ENCODE measurements at places on chromosomes 11 and 22.

- DNase-seq = no peak
Observed at GRCh38 chr11:2924821-2925675, 4.2 kb downstream of the PHLDA2 start.

DNA sequence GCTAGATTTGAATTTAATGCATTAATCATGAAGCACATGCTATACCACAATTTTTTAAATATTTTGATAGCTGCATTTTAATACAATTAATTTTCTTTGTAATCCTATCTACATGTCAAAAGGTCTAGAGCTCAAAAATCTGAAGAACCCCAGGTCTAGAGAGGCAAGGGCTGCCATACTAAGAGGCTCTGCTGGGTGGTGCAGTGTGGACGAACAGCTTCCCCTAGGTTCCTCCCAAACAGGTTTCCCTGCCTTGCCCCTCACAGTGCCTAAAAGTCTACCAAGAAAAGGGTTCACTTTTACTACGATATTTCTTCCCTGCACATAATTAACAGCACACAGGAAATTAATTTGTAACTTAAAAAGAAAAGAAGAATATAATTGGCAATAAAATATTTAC lies 681.1 kb downstream of the OPCML start:
- DNase-seq = no peak

GRCh38 chr11:76621868-76622267 lies 48.7 kb downstream of the LRRC32 start:
- no peak for DNase-seq

- DNase-seq = no peak
Observed at GRCh38 chr11:33737362-33737821, 1.2 kb upstream of the CD59 start.

GRCh38 chr22:43442386-43443151 lies 30.8 kb downstream of the MPPED1 start:
- DNase-seq = no peak

DNA sequence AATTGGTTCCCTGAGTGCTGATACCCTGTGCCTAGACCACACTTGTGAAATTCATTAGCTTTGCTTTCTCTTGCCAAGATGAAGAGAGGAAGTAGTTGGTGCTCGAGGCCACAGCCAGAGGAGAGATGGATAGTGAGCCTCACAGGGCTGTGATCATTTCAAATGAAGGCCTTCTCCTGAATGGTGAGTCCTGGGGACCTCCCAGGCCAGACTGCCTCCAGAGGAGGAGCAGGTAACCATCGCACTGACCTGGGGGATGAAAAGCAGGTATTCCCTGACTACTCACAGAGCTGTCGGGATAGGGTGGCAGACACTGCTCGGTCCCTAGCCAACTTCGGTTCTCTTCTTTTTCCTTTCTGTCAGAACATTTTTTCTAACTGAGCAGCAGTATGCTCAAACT lies 4.8 kb upstream of the FXYD6 start:
- DNase-seq = no peak

- DNase-seq = no peak
Observed at GRCh38 chr22:42114721-42115120, 15.9 kb downstream of the CYP2D6 start.

GRCh38 chr11:43992834-43993637 lies 50.6 kb downstream of the C11orf96 start:
- no peak for DNase-seq

GRCh38 chr11:7927635-7928034 lies 3.4 kb downstream of the OR10A6 start:
- DNase-seq = no peak

DNA sequence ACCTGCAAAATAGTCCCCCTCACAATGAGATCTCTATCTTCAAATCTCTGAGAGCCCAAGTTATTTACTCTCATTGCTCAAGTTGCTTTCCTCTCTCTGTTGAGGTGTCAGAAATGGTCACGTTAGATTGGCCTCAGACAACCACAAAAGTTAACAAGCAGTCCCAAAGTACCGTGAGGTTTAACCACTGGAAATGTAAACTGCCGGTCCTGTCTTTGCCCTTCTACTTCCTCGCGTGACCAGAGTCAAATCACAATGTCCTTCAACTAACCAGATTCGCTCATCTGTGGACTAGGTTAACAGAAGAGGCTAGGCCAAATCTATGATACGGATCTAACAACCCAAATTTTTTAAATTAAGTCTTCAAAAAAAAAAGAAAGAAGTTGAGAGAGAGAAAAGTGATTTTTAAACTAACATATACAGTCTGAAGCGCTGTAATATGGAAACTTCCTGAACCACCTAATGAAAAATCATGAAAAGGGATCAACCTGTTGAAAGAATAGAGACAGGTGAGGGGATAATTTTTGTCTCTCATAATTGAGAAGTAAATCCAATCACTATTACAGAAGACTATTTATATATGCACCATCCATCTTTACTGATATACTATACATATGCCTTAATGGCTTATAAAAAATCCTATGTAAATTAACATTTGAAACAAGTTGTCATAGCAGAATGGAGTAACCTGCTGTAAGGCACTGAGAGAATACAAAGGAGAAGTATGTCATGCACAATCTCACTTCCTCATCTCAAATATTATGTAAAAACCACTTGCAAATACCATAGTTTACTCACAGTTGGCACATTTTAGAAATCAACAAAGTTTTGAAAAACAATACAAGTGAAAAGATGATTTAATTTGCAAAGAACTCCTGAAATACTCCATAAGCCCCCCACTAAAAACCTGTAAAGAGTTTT lies 3.3 kb upstream of the JAML start:
- DNase-seq = no peak

DNA sequence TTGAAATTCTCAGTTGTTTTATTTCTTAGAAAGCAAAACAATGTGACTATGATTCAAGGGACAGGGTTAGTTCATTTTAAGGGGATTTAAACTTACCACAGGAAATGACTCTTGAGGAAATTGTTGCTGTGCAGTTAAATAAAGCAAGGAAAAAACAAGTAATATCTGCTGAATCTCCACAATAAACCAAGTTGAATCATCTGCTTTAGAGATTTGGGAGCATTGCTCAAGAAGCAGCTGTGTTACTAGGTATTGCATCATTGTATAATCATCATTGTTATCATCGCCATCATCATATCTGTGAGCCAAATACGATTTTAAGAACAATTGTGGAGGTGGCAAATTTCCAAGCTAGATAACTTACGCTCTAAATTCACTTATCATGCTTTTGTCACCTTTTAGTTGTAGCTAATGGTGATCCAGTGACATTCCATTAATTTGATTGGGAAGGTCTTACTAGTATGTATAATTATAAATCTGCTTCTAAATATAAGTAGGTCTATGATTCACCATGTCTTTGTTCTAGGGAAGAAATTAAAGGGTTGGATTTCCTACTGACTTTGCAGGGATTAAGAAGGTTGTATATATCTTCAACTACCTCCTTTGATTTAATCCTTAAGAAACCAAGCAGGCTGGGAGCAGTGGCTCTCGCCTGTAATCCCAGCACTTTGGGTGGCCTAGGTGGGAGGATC lies 19.9 kb downstream of the MMP10 start:
- no peak for DNase-seq

- DNase-seq = no peak
Observed at GRCh38 chr11:21723678-21724077, 469.2 kb upstream of the ANO5 start.

- DNase-seq = no peak
Observed at GRCh38 chr11:8318536-8318935, 54.9 kb upstream of the LMO1 start.

GRCh38 chr11:79431535-79431934 lies 9.3 kb downstream of the TENM4 start:
- DNase-seq = no peak

DNA sequence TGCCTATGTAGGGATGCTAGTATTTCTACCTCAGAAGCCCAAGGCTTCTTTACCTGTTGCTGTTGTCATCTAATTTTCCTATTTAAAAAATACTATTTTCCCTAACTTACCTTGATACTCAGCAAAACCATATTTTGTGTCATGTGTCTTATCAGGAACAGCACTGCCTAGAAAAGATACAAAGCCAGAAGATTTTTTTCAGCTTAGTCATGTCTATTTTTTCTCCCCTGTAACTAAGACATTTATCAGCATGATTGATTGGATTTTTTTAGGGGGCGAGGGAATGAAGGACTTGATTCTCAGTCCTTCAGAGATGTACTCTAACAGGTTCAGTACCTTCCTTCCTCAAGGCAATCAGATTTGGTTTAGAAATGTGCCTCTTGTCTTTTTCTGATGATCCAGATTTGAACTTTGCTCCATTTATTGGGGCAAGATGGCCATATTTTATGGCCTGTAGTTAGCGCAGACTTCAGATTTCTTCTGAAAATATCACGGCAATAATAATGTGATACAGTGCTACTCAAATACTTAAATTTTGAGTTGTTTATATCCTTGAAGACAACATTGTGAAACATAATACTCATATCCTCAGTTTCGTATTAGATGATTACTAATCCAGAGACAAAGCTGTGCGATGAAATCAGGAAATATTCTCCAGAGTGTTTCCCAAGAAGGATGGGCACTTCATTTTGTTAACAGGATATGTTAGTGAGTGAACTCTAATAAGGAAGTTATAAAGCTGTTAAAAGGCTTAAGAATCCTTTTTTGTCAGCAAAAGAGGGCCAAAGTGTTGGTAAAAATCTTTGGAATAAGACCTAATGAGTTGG lies 3.8 kb upstream of the PIK3IP1 start:
- DNase-seq = no peak

- DNase-seq = no peak
Observed at GRCh38 chr11:71428861-71429435, 19.2 kb downstream of the DHCR7 start.

DNA sequence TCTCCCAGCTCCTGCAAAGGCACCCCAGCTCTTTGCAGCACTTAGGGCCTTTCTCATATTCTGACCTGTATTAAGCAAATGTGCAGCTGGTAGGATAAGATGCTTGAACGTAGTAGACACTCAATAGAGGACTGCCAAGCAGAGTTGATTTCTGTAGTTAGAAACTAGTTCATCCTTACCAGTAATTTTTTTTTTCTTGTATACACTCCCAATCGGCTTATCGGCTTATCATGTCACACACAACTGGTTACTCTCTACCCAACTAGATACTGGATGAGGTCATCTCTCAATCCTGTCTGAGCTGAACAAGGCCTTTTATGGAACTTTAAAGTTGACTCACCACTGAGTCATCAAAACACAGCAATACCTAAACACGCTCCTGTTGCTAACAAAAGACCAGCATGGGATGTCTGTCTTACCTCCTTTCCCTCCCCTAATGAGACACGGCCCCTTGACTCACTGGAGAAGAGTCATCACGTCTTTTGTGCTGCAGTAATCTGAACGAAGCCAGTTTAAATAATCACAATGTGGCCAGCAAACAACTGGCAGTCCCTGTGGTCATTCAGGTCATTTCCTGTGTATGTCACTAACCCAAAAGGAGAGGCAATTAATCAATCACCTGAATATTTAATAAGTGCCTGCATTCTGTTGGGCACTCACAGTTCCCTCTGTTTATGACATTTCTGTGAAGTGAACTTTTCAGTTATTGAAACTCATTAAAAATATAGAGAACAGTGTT lies 7.5 kb upstream of the WEE1 start:
- peak; percentile 20 for DNase-seq

GRCh38 chr22:26547426-26547825 lies 35.2 kb upstream of the TFIP11 start:
- DNase-seq = no peak

DNA sequence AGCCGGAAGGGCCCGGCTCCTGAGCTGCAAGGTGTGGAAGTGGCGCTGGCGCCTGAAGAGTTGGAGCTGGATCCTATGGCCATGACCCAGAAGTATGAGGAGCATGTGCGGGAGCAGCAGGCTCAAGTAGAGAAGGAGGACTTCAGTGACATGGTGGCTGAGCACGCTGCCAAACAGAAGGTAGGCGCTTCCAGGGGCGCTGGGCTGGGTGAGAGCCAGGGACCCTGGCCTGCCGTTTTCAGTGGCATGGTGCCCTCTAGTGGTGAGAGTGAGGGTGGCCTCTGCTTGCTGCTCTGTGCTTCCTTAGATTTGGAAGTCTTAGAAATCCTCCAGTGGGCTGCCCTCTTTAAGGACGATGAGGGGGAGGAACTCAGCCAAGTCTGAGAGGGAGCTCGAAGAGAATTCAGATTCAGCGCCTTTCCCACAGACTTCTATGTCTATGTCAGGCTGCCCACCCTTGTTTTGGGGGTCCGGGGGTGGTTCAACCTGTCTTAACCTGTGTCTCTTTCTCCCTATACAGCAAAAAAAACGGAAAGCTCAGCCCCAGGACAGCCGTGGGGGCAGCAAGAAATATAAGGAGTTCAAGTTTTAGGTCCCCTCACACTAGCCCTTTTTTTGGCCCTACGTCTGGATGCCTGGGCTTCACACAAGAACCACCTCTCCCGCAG lies 1.8 kb upstream of the PACS1 start:
- peak; percentile 50 for DNase-seq

DNA sequence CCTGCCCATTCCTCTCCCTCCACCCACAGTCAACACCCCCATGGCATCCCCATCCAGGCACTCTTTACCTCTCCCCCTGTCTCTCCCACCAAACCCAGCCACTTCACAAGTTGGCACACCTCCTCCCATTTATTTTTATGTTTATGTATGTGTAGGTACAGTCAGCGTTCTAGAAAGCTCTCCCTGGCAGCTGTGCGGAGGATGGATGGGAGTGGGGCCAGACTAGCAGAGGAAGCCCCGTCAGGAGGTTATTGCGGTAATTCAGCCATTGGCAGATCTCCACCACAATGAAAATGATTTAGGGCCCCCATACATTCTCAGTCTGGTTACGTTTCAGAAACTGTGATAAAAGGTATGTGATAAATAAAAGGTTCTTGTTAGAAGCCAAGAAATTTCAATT lies 51.3 kb downstream of the BTG4 start:
- DNase-seq = no peak

GRCh38 chr22:46591930-46592329 lies 28.3 kb upstream of the GRAMD4 start:
- no peak for DNase-seq

- DNase-seq = no peak
Observed at GRCh38 chr22:39309881-39310714, 9.3 kb downstream of the RPL3 start.

GRCh38 chr11:109849946-109850345 lies 243.2 kb upstream of the ZC3H12C start:
- no peak for DNase-seq

DNA sequence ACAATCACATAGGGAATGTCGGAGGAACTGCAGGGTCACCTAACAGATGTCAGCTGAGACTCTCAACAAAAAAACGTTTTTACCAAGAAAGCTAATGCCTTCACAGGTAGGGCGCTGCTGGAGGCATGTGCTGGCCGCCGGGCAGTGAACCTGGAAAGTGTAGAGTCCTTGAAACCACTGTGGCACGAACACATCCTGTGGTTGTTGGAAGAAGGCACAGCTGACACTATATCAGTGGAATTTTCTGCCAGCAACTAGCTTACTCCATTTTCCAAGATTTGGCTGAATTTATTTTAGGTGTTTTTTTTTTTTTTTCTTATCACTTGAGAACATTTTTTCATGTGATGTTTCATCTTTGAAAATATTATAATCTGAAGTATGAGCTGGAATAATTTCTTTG lies 14.2 kb downstream of the TRMU start:
- DNase-seq = no peak

- no peak for DNase-seq
Observed at GRCh38 chr11:81197396-81197795, 1536.3 kb downstream of the FAM181B start.

- no peak for DNase-seq
Observed at GRCh38 chr22:36465232-36466021, 16.0 kb downstream of the TXN2 start.

GRCh38 chr11:63683133-63683991 lies 2.1 kb downstream of the RTN3 start:
- DNase-seq = no peak
